ENCODE measurements at places on chromosomes 2 and 18.

DNA sequence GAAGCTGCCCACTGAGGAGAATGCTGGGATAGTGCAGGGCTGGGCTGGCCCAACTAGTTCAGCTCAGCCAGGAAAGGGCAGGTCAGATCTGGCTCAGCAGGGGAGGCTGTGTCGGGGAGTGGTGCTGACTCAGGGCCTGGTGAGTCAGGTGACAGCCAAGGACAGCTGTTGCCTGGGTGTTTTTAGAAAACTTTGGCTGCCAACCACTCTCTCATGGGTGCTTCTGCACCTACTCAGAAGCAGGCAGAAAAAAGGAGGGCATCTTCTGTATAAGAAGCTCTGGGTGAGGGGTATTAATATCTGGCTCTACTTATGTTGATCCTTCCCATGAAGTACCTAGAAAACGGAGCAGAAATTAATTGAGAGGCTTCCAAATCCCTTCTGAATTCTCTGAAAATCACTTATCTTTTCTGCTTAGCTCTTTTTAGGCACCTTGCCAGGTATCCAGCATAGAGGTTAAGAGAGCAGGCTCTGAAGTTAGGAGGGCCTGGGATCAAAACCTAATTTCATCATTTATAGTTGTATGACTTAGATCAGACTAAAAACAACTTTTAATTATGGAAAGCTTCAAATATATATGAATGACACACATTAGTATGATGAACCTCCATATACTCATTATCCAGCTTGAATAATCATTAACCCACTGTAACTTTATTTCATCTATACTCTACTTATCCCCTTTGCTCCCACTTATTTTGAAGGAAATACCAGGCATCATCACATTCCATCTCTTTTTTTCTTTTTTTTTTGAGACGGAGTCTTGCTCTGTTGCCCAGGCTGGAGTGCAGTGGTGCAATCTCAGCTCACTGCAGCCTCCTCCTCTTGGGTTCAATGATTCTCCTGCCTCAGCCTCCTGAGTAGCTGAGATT lies 15.5 kb upstream of the RAB10 start:
- peak; percentile 88 for DNase-seq

DNA sequence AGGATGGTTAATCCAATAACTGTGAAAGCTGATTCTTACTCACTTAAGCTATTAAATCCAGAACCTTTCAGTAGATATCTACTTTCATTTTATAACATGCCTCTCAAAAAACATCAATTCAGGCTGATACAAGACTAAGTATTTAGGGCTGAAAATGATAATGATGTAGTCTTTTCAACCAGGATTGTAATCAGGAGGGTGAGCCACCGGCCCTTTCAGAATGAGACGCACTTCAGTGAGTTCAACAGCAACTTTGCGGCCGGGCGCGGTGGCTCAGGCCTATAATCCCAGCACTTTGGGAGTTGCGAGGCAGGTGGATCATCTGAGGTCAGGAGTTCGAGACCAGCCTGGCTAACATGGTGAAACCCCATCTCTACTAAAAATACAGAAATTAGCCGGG lies 30.4 kb downstream of the RBMS1 start:
- DNase-seq, result no peak

GRCh38 chr2:105139556-105140239 lies 101.8 kb downstream of the MRPS9 start:
- DNase-seq, result peak; percentile 5

DNA sequence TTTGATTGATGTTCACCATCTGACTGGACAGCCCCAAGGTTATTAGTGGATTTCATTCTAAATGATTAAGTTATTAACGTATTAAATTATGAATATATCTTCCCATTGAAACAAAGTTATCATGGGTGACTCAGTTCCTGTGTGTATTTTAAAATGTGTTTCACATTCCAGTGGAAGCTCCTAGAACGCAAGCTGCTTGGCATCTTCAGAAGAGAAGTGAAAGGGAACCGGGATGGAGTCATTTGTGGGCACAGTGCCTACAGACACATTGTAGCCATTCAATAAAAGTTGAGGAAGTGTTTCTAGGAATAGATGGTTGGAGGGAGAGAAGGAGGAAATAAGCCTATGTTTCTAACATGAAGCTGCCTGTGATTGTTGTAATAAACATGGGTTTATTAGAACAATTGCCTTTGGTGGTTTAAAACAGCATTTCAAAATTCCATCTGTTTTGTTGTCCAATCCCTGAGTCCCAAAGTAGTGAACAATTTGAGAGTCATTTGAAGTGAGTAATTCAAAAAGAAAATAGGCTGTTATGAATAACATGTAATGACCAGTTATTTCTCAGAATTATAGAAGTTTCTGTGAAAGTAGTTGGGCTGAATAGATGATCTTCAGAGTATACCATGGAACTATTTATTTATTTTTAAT lies 143.5 kb downstream of the PKP4 start:
- DNase-seq, result peak; percentile 94

DNA sequence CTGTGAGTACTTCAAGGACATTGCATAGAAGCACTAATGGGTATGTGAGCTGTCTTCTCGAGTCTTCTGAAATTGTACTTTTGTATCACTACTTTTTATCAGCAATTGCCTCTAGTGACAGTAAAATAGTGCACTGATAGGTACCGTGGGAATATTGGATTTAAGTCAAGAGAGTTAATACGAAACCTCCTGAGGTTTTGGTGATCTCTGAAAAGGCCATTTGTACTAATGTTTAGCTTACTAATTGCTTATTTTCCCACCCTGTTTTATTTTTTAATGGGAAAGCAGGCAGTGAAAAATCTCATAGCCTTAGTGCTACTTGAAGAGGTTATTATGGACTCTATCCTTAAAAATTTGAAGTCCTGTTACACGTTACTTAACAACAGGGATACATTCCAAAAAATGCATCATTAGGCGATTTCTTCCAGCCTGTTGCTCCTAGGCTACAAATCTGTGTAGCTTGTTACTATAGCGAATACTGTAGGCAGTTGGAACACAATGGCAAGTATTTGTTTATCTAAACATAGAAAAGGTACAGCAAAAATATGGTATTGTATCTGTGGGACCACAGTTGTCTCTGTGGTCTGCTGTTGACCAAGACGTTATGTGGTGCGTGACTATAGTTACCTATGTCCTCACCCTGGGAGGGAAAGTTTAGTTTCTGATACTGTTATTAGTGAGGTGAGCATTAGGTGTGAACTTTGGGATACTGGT lies 65.9 kb downstream of the CAB39 start:
- peak; percentile 78 for DNase-seq

DNA sequence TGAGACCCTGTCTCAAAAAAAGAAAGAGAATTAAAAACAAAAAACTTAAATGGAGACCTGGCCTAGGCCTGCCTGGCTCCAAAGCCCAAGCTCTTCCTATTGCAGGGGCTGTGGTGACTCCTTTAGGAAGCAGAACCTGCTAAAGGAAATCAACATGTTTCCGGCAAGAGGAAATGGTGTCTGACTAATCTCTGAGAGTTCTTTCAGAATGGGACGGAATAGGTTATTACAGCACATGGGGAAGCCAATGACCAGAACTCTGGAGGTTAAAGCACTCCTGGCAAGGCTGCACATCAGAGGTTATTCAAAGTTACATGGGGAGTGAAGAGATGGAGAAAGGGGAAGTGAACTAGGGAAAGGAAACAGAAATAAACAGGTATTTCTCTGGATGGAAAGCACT lies 21.4 kb downstream of the KIF3C start:
- DNase-seq, result peak; percentile 60

GRCh38 chr2:236022128-236022527 lies 146.1 kb downstream of the GBX2 start:
- no peak for DNase-seq

DNA sequence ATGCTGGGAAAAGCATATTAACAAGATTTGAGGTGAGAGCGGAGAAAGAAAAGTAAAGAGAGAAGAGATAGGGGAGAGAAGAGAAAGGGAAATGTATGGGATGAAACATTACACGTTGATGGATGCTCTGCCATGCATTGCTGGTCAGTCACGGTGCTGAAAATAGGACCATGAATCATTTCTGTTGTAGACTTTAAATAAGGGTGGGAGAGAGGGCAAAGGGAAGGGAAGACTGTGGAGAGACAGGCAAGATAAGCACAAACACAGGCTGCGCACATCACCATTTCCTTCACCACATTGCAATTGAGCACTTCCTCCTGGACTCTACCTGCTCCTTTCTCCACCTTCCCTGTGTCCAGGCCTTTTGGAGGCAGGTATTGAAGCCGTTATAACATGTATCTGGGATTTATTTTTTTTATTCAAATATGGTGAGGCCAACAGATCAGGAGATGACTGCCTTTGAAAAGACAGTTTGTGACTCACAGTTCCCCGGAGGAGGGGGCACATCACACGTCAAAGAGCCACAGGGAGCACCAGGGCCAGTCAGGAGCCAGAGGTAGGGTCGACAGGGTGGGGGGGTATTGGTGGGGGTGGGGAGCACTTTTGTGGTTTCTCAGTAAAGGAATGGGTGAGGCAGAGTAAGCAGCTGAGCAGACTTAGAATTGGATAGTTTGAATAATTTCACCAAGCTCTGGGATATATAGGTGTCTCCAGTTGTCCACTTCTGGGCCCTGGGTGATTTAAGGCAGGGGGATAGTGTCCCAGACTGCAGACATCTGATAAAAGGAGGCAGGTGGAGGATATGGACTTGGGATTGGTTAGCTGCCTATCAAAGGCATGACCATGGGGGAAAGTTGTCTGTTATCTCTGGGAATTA lies 372.8 kb upstream of the ST6GAL2 start:
- no peak for DNase-seq

DNA sequence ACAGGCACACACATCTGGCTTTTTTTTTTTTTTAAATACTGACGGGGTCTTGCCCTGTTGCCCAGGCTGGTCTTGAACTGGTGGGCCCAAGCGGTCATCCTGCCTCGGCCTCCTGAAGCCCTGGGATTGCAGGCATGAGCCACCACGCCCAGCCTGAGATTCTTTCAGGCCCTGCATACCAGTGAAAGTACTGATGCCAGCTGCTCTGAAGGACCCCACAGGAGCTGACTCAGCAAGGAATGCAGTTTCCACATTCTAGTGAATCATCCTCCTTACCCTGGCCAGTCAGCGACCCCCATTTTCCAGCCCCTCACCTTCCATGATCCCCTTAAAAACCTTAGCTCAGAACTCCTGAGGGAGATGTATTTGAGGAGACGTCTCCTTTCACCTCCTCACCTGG lies 5.8 kb upstream of the DTYMK start:
- DNase-seq, result peak; percentile 67

DNA sequence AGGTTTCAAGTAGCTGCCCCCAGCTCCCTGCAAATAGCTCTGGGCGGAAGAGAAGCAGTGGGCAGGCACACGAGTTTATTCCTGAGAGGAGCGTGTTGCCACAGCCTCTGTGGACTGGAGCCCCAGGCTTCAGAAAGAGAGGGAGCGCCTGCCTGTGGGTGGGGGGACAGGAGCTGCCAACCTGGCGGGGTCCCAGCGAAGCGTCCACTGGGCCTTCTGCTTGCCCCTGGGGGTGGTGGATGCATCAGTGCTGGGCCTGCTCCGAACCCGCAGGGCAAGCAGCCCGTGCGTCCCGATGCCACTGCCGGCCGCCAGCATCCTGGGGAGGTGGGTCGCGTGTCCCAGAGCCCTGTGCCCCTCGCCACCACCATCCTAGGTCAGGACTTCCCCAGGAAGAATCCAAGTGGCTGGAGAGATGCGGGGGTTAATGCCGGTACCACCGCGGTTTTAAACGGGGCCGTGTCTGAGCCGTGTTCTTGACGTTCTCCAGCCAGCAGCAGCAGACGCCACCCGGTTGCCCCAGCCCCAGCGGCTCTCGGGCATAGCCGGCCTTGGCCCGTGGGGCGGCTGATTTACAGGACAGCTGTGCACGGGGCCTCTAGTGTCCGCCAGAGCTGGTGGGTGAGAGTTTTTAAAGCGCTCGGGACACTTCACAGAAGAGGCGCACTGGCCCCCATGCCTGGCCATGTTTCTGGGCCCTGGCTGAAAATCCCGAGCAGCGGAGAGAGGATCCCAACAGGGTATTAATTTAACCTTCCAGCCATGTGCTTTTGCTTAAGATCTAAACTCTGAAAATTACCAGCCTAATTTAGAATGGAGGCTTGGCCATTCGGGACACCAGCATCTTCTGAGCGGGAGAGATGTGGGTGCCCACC lies 84.7 kb downstream of the NFATC1 start:
- no peak for DNase-seq

GRCh38 chr18:64248836-64249235 lies 99.9 kb upstream of the LINC00305 start:
- no peak for DNase-seq

- DNase-seq, result peak; percentile 32
Observed at GRCh38 chr2:221429741-221430491, 142.2 kb downstream of the EPHA4 start.

DNA sequence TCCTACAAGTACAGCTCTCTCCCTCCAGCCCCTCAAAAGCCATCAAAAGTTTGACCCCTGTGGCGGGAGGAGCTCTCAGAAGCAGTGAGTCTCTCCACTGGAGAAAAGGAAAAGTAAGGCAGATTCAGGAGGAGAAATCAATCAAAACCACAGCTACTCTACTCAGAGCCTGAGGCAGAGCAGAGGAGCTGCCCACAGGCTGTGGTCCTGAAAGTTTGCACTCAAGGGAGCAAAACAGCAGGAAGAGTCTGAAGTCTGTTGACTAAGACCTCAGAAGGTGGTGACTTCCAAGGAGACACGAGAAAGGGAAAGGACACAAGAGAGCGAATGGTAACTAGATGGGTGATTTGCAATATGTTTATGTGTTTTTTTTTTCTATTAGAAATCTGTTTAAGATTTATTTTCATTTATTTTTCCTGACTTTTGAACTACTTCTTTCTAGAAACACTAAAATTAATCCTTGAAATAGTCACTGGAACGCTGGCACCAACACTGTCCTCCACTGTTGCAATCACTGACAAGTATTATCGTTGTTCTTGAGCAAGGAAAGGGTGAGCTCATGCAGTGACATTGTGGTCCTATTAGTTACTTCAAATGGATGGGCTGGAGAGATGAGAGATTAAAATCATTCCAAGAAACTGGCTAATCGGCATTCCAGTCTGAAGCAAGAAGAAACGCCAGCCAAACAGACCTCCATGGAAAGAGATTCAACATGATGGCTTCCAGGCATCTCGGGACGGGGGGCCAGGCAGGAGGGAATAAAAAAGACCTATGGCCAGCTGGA lies 35.8 kb downstream of the PID1 start:
- peak; percentile 42 for DNase-seq

- DNase-seq, result peak; percentile 15
Observed at GRCh38 chr2:231646476-231646875, 53.8 kb downstream of the TEX44 start.

- DNase-seq, result no peak
Observed at GRCh38 chr2:58081000-58081399, 34.4 kb downstream of the VRK2 start.

- peak; percentile 98 for DNase-seq
Observed at GRCh38 chr2:233387667-233388528, 33.6 kb downstream of the DGKD start.

Measured in astrocyte of the spinal cord (primary cell).